ENCODE measurements at places on chromosomes 3 and 15.

GRCh38 chr15:36911322-36911944 lies 188.9 kb downstream of the MEIS2 start:
- DNase-seq: no peak

DNA sequence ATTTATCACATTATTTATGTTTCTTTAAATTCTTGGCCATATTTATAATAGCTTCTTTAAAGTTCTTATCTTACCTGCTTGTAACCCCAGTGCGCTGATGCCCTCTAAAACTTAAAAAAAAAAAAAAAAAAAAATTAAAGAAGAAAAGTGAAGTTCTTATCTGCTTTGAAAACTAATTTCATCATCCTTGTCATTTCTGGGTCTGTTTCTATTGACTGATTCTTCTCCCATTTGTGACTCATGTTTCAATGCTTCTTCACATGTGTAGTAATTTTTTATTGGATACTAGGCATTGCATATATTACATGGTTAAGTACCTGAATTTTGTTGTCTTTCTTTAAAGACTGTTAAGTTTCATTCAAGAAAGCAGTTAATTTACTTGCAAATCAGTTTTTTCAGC lies 3.4 kb upstream of the SEC22A start:
- no peak for DNase-seq

- DNase-seq: no peak
Measured at GRCh38 chr3:36373666-36374065, 6.6 kb upstream of the STAC start.

- DNase-seq: no peak
Measured at GRCh38 chr15:72912121-72912520, 128.6 kb upstream of the ADPGK start.

DNA sequence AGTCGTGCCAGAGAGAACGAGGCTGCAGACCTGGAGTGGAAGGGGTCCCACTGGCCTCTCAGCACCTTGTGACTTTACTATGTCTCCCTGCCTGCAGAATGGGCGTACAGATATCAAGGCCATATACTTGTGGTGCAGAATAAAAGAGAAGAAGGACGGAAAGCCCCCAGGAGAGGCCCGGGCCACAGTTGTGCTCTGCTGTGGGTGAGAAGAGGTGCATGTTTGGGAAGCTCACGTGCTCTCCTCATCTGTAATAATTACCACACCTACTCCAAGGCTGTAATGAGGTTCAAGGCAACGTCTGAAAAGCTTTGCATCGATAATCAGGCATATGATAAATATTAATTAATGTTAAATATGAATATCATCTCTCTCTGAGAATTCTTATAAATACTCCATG lies 58.0 kb downstream of the MGLL start:
- DNase-seq: no peak

GRCh38 chr15:62883938-62884479 lies 158.5 kb upstream of the TPM1 start:
- DNase-seq: peak; percentile 60

DNA sequence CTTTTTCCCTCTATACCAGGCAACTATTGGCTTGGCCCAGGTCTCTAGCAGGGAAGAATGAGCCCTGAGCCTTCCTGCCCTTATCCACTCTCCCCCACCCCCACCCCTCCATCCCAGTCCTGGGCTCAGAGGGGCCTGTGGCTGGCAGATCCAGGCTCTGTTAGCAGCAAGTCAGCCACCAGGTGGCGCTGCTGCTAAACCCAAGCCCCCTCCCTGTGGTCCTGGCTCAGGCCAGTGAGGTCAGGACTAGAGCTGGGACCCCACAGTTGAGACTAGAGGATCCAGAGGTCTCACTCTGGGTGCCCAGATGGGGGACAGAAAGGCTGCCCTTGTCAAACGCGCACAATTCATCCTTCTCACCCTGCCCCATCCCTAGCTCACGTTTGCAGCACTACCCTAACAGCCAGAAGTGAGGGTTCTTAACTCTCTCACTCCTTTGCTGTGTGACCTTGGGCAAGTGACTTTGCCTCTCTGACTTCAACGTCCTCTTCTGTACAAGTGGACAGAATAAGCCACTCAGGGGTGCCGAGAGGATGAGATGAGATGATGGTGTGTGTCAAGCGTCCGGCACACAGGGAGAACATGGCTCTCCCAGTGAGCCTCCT lies 46.8 kb upstream of the SLC6A1 start:
- peak; percentile 37 for DNase-seq
